ENCODE measurements at places on chromosomes 7 and 10.

DNA sequence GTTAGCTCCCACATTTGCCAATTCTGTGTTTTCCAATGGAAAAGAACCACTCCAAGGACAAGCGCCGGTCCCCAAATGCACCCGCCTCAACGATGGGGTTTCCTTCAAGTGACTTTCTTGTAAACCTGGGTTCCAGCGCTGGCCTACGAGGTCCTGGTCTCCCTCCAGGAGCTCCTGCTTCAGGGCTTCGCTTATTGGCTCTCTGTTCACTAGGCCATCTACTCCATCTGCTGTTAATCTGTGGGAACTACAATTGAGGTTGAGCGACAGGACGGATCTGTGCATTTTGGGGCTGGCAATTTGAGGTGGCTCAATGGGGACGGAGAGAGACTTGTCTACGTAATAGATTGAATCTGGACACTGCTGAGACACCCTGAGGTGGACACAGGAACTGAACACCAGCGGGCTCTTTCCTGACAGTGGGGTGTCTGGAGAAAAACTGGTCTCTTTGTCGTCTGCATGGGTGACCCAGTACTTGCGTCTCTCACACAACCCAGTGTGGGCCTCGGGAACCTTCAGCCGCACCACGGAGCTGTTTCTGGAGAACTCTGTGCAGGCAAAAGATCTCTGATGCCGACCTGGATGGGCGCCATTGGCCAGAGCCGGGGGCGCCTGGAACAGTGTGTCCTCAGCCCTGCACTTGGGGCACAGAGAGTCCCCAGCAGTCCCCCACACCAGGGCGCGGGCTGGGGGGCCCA, 115.9 kb upstream of the ADAM12 start:
- no peak for DNase-seq
- H3K4me3 ChIP-seq = no peak overlapping the region
- H3K27ac ChIP-seq = no peak overlapping the region
- H3K27me3 ChIP-seq = no peaks in the 10 kb centered on the region
- no peaks in the 10 kb centered on the region for H3K36me3 ChIP-seq

DNA sequence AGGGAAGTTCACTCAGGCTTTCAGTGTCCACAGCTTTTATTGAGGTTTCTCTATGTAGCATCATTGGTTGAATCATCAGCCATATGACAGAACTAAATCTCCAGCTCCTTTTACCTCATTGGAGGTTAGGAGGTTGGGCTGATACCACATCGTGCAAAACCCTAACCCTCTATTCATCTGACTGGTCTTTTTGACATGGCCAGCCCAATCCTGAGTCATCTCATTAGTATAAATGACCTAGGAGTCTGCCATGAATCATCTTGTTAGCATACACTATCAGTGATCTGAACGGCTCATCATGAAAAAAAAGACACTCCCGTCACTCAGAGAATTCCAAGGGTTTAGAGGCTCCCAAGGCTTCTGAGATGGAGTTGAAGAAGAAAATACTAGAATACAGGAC, 669.8 kb upstream of the POT1 start:
- no peaks in the 10 kb centered on the region for H3K4me1 ChIP-seq
- no peaks in the 10 kb centered on the region for H3K36me3 ChIP-seq
- no peak for DNase-seq
- H3K27ac ChIP-seq = no peak overlapping the region
- H3K4me3 ChIP-seq = no peak overlapping the region

- DNase-seq = no peak
- H3K4me3 ChIP-seq = no peak overlapping the region
These were observed 277.8 kb upstream of the NEBL start for GRCh38 chr10:21174715-21175495.

- no peaks in the 10 kb centered on the region for H3K27me3 ChIP-seq
- H3K36me3 ChIP-seq = no peaks in the 10 kb centered on the region
- no peaks in the 10 kb centered on the region for H3K4me1 ChIP-seq
- H3K4me3 ChIP-seq = no peak overlapping the region
These were observed 359.8 kb downstream of the FRMD4A start for GRCh38 chr10:13970957-13971353.

- no peak overlapping the region for H3K27ac ChIP-seq
- no peaks in the 10 kb centered on the region for H3K27me3 ChIP-seq
- no peaks in the 10 kb centered on the region for H3K36me3 ChIP-seq
- no peaks in the 10 kb centered on the region for H3K4me1 ChIP-seq
- DNase-seq = no peak
These were observed 1.2 kb upstream of the TFR2 start for GRCh38 chr7:100642534-100642907.

DNA sequence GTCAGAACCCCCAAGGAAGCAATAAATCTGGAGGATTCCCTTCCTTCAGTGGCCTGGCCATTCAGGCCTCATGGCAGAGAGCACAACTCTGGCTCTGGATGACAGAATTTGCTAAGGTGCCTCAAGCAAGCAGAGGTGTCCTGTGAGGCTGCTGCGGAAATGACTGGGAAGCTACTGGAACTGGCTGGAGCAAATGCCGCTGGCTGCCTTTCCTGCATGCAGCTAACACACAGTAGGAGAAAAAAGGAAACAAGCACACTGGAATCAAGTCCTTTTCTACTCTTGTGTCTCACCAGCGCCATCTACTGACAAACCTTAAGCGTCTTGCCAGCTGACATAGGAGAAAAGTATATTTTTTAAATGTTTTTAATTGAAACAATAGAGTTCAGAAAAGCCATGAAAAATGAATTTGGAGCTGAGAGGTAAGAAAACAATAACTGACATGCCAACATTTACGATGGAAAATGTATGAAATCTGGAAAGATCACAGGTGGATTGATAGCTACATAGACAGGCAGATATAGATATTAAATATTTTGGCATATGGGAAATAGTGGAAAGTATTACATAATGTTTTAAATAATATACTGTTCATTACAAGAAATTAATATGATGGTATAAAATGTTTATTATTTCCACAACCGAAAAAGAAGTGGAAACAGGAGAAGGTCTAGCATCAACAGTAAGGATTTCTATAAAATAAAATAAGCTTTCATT, 951.6 kb downstream of the ANKRD7 start:
- no peaks in the 10 kb centered on the region for H3K27me3 ChIP-seq
- no peak for DNase-seq
- H3K4me3 ChIP-seq = no peak overlapping the region
- no peaks in the 10 kb centered on the region for H3K4me1 ChIP-seq
- no peak overlapping the region for H3K27ac ChIP-seq

GRCh38 chr7:80842022-80842790, 76.6 kb downstream of the SEMA3C start:
- H3K4me1 ChIP-seq = no peaks in the 10 kb centered on the region
- no peaks in the 10 kb centered on the region for H3K27me3 ChIP-seq
- no peak for DNase-seq
- no peak overlapping the region for H3K4me3 ChIP-seq
- H3K27ac ChIP-seq = no peak overlapping the region

DNA sequence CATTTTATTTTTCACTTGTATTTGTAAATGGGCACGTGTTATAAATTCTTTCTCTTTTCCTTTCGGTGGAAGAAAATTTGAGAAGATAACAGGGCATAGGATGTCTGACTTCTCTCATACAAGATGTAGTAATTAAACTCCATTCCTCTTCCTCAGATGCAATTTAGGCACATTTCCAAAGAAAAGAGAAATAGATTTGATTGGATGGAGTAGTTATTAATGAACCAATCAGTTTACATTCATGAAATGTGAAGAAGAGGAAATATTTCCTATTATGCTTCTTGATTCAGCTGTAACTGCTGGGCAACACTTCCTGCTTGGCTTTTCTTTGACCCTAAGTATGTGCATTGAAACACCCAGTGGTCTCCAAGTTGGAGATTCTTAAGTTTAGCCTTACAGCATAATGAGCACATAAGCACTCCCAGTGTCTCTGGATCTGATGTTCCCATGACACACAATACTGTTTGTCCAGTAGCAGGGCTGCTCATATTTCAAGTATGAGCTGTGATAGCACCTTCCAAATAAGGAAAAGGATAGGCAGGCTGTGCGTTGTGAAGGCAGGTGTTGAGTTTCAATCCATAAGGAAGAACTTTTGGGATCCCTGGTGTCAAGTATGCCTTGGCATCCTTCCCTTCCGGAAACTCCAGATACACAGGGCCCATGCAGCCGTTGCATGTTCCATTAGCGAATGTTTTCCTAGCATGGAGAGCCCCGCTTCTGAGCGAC, 33.4 kb upstream of the COBL start:
- H3K4me3 ChIP-seq = no peak overlapping the region
- H3K27me3 ChIP-seq = no peaks in the 10 kb centered on the region
- H3K4me1 ChIP-seq = no peaks in the 10 kb centered on the region
- H3K27ac ChIP-seq = no peak overlapping the region
- no peaks in the 10 kb centered on the region for H3K36me3 ChIP-seq

GRCh38 chr10:50605269-50605950, 18.3 kb downstream of the SGMS1 start:
- no peaks in the 10 kb centered on the region for H3K27me3 ChIP-seq
- H3K27ac ChIP-seq = no peak overlapping the region
- no peak for DNase-seq
- H3K36me3 ChIP-seq = no peaks in the 10 kb centered on the region
- no peak overlapping the region for H3K4me3 ChIP-seq
- peaks cover 78% of the 10 kb centered on the region for H3K4me1 ChIP-seq
